ENCODE measurements at places on chromosomes 12 and 14.

GRCh38 chr14:79274641-79275291 lies 936.5 kb downstream of the DIO2 start:
- DNase-seq, result no peak

GRCh38 chr14:101361451-101362433 lies 199.6 kb upstream of the DIO3 start:
- DNase-seq, result no peak

DNA sequence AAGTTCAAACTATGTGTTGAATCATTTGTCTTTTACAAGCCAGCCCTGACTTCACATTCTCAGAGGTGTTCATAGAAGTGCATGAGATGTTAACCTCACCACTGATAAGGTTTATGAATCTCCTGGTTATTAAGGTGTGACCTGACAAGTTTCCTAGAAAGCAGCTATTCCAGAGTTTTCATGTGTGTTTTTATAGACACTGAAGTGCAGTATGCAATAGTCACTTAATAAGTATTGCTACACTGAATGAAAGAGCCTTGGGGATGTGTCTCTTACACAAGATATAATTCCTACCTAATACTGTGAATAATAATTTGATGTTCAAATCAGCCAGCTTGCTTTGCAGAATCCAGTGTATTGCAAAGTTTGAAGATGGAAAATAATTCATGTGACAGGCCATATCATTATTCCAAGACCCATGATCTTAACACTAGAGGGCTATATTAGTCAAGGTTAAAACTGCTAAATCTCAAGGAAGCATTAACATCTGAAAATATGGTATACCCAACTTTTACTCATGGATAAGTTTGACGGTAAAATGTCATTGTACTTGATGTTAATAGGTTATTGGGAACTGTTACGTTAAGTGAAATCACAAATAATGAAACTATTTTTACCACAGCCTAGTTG lies 13.0 kb downstream of the SLC25A3 start:
- DNase-seq, result no peak

GRCh38 chr12:124386661-124387527 lies 92.0 kb downstream of the RFLNA start:
- DNase-seq, result no peak

DNA sequence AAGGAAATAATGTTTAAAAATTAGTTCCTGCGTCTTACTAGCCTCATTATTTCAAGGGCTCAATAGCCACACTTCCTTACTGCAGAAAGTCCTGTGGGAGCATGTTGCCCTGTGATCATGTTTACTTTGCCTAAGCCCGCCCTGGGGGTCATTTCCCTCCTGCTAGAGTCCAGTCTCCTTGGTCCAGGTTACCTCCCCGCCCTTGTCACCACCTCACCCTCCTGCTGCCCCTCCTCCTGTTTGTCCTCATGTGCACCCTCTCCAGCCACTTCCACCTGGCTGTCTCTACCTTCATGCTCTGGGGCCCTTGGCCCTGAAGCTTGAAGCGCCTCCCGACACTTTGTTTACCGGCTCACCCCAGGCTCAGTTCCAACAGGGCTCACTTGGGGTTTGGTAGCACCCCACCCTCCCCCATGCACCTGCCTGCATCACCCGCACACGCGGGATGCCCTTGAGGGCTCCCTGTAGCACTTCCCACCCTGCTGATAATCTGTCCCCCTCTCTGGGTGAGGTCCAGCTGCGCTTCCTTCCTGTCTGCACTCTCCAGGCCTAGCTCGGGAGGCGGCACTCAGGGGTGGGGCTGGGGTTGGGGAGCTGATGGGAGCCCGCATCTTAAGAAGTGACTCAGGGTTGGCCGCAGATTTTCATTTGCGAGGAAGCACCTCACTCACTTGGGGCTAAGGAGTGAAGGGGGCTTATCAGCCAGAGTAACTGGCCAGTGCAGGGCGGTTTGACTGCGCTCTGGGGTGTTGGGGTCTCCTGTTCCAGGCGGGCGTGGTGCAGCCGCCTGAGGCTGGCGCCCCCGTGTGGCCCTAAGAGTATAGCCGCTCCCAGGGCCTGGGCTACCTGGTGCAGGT lies 40.1 kb downstream of the SMIM41 start:
- no peak for DNase-seq

GRCh38 chr12:64992641-64993040 lies 128.5 kb downstream of the WIF1 start:
- no peak for DNase-seq

DNA sequence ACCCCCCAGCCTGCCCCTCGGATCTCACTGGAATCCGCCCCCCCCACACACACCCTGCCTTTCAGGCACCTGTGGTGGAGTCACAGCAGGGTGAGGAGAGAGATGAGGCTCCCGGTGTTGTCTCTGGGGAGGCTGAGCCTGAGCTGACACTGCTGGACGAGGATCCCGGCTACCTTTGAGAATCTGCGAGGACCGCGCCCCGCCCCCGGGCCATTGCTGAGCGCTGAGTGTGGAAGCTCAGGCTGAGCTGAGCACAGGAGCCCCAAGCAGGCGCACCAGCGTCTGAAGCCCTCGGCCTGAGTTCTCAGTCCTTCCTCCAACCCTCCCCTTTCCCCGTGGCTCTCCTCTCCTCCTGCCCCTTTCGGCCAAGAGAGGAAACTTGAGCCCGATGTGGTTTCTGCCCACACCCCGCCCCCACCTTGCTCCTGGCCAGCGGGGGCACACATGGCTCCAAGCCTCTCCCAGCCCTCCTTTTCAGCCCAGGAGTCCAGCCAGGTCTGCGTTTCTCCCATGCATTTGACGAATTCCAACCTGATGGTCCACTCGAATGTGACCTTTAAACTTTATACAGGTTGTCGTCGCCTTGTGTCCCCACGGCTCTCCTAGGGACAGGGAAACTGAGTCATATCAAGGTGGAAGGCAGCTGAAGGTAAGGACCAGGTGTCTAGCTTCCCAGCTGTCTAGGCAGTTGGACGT lies at the start of gene NFE2:
Gene NFE2 (minus strand): TSS at position 284 of the 696 bp plus-strand sequence. CDS start 5,767 bp downstream, outside the sequence.
- DNase-seq, result no peak

- no peak for DNase-seq
These were observed 7.6 kb upstream of the FKBP11 start for GRCh38 chr12:48932878-48933277.

- no peak for DNase-seq
These were observed 441.1 kb downstream of the BCAT1 start for GRCh38 chr12:24507827-24508226.

DNA sequence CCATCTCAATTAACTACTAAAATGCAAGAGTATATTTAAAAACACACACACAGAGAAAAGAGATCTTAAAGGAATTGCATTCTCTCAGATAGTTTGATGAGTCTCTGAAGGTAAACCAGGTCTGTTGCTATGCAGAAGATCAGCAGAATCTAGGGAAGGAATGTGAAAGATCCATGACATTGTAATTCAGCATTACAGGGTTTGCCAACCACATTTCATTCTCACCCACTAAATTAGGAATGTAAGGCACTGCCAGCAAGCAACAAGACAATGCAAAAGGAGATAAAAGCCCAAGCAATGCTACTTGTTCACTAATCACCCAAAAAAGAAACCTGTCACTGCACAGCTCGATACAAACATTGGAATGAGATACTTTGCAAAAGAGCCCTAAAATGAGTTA lies 106.3 kb downstream of the LRIG3 start:
- DNase-seq, result no peak

GRCh38 chr14:24260026-24260779 lies 2.8 kb downstream of the TGM1 start:
- no peak for DNase-seq

DNA sequence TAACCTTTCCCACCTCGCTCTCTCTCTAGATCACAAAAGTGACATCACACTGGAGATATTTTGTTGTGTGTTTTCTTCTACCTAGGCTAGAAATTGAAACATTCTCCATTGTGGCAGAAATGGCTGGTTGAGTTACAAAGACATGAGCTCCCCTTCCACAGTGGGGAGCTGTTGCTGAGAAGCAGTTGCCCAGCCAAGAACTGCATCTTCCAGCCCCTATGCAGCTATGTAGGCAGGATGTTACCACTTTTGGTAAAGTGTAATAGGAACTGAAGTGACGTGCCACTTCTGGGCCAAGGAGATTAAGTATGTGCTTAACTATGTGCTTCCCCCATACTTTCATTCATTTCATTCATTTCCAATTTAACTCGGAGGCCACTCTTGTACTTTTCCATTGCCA lies 138.7 kb upstream of the E2F7 start:
- DNase-seq, result no peak

DNA sequence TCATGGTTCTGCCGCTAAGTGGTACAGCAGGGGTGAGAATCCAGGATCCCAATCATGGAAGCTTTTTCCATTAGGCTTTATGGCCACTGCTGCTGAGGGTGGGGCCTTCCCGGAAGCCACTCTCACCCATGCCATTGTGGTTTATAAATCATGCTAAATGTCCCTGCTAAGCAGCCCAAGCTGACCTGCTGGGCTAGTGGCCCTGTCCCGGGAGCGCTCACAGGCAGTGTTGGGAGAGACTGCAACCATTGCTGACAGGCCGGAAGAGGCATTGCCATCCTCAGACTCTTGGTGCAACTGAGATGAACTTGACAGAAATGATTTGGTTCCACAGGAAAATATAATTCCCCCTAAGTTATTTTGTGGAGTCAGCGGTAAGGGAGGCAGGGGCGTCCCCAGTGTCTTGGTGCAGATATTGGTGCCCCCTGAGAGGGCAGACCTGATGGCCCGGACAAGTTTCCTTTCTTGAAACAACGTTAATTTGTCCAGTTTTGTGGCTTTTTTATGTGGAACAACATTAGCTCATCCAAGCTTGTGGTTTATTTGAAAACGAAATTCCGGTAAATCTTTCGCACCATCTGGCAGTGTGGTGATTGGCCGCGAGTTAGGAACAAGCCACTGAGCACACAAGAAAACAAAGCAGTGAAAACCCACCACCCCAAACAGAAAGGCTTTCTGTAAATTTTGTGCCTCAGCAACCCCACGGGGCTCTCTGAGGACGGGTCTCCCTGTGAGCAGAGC lies 82.3 kb downstream of the SSPN start:
- no peak for DNase-seq

- no peak for DNase-seq
These were observed 104.5 kb downstream of the ETNK1 start for GRCh38 chr12:22729431-22729956.

DNA sequence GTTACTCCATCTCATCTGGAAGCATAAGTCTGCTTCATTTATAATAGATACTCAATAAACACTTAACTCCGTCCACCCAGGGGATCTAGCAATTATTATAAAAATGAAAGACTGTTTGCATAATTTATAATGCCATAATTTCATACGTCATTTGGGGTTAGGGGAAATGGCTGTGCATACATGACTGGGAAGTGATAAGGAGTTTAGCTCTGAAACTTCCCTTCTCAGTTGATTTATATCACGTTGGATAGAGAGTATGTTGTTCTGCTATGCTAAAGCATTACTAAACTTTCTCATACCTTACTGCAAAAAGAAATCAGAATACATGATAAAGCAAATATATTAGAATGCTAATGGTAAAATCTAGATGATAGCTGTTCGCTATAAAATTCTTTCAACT lies 90.4 kb upstream of the DYNC1H1 start:
- no peak for DNase-seq

DNA sequence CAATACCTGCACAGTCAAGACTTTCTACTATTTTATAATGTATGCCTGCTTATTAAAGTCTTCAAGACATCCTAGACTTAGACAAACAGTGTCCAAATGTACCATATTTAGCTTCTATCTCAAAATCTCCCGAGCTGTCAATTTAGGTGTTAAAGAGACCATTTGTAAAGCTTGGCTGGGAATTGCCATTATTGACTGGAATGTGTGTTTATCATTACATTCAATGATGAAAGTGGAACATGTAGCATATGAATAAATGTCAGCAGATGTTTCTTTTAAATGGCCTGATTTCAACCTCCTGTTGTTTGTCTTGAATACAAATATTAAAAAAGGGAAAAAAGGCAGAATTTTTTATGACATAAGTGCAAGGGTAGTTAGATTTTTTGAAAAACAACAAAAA lies 572.3 kb downstream of the PRKD1 start:
- DNase-seq, result no peak

- no peak for DNase-seq
These were observed 2.0 kb upstream of the KRT4 start for GRCh38 chr12:52815676-52816588.

GRCh38 chr14:105689722-105690121 lies 163.3 kb downstream of the TMEM121 start:
- DNase-seq, result no peak

DNA sequence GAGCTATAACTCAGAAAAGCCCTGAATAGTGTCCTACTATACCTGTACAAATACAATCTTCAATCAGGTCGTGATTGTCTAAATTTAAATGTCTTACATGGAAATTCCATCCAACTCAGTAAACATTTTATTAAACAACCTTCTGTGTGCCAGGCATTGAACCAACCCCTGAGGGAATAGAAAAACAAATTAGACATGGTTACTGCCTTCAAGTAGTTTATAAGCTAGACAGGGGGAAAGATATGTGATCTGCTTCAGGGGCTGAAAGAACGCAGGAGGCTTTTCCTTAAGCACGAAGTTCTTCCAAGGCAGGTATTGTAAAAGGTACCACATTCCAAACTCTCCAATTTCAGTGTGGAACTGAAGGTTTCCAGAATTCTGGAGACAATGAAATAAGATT lies 39.7 kb upstream of the STAB2 start:
- no peak for DNase-seq

DNA sequence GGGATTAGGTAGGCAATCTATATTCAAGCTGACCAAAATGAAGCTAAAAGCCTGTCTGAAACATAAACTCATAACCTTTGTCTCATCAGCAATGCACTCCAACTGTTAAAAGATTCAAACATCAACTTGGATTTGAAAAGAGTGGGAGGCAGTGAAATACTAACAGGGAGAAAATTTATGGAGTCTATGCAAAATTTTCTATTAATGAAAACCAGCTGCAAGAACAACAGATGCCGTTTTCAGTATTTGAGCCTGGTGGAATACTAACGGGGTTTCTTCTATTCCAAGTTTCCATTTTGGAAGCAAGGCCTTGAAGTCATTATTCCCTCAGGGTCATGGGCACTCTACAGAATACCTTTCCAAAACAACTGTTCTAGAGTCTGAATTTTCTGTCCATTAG lies 88.3 kb downstream of the LRP6 start:
- no peak for DNase-seq

GRCh38 chr12:95653771-95654546 lies 102.7 kb upstream of the USP44 start:
- no peak for DNase-seq

DNA sequence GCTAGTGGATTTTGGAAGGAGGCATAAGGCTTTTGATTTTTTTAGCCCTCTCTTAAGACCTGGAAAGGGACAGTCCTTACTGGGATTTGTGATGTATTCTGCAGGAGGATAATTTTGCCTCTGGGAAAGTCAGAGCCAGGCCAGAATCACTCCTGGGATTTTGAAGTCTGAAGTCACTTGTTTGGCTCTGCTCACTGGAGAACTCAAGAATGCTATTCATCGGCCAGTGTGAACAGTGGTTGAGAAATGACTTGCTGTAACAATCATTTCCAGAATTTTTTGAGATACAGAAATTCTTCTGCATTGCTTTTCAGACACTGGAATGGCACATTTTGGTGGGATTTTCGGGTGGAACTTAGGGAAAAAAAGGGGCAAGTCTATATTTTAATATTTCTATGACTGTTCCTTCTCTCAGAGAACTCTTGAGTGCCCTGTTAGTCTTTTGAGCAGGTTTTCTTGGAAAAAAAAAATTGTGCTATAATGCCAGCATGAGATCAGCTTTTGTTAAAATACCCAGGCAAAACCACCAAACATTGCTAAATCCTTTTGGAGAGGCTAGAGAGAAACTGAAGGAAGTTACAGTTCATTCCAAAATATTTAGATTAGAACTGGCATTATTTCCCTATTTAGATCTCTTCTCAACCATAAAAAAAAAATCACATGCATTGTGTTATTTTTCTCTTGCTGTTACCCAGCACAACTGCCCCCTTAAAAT lies 26.1 kb upstream of the BHLHE41 start:
- DNase-seq, result no peak
